Activated T-helper 1 cell treated with anti-CD3 and anti-CD28 coated beads, Interleukin-12 subunit alpha, Interleukin-12 subunit beta, Interleukin-2, Interleukin-4 antibody, amounts not matched to agents 30 ng/mL and 10 ng/mL and 1 ng/mL, durations not matched to agents 14 hours and 24 hours and 36 hours (primary cell): ENCODE measurements at places on chromosomes 6 and 20. TPM values are rescaled to one million over a fixed set of nuclear protein-coding genes. Genes with fewer than 3 reads are reported as not detected.
A peak's percentile ranks its signal among the peaks of the same experiment; 100 is the strongest.

Gene PSORS1C1
- 0.26 TPM in 1 of 2 replicates, not detected in the other for total RNA-seq

- no peak for DNase-seq
- no peaks in the 10 kb centered on the region for H3K36me3 ChIP-seq
- no peaks in the 10 kb centered on the region for H3K27me3 ChIP-seq
- H3K4me1 ChIP-seq = no peaks in the 10 kb centered on the region
- H3K27ac ChIP-seq = no peak overlapping the region
These were observed 65.9 kb downstream of the KLHL32 start for GRCh38 chr6:96990462-96990861.

GRCh38 chr6:15132167-15132566, 113.7 kb upstream of the JARID2 start:
- peaks cover 51% of the 10 kb centered on the region for H3K4me1 ChIP-seq
- H3K27ac ChIP-seq = peak overlapping the region; percentile 79
- no peak for DNase-seq
- H3K36me3 ChIP-seq = no peaks in the 10 kb centered on the region

DNA sequence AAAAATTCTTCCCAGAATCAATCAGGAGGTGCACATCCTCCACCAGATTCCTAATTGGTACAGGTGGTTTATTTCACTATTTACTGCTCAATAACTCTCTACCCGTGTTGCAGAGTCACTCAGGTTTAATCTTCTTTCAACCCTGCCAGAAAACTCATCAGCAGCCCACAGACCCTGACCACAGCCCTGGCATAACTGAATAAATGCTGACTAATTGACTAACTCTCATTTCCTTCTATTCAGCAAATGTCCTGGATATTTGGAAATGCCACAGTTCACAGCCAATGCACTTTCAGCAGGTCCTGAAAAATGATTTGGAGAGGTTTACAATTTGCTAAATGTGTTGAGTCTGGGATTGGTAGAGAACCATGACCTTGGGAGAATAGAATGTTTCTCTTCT, 62.3 kb downstream of the TRMT6 start:
- DNase-seq = no peak
- peaks cover 2% of the 10 kb centered on the region for H3K27me3 ChIP-seq
- H3K4me1 ChIP-seq = no peaks in the 10 kb centered on the region
- no peaks in the 10 kb centered on the region for H3K36me3 ChIP-seq
- no peak overlapping the region for H3K27ac ChIP-seq

DNA sequence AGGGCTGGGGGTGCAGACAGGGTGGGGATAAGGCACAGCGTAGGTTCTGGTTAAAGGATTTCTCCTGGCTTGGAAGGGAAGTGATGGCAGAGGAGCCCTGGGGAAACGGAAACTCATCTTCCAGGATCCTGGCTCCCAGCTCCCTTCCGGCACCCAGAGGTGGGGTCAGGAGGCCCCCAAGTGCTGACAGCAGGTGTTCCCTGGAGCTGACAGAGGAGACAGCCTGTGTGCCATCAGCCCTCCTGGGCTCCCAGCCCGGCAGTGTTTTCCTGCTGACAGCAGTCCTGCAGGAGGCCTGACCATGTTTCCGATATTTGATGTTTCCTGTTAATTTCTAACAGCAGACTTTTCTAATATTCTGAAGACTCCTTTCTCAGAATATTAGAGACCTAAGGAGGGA, 277.3 kb downstream of the TAF4 start:
- H3K27ac ChIP-seq = no peak overlapping the region
- no peaks in the 10 kb centered on the region for H3K36me3 ChIP-seq
- H3K4me3 ChIP-seq = no peak overlapping the region
- no peaks in the 10 kb centered on the region for H3K4me1 ChIP-seq

GRCh38 chr6:100078509-100078908, 84.5 kb upstream of the MCHR2 start:
- H3K4me3 ChIP-seq = no peak overlapping the region
- no peaks in the 10 kb centered on the region for H3K4me1 ChIP-seq
- no peak for DNase-seq
- no peaks in the 10 kb centered on the region for H3K27me3 ChIP-seq
- H3K27ac ChIP-seq = no peak overlapping the region
- H3K36me3 ChIP-seq = no peaks in the 10 kb centered on the region

- no peaks in the 10 kb centered on the region for H3K4me1 ChIP-seq
- no peak for DNase-seq
- H3K27ac ChIP-seq = no peak overlapping the region
- H3K4me3 ChIP-seq = no peak overlapping the region
- H3K27me3 ChIP-seq = peaks cover 17% of the 10 kb centered on the region
- H3K36me3 ChIP-seq = no peaks in the 10 kb centered on the region
These were observed 58.1 kb downstream of the LAMA4 start for GRCh38 chr6:112196306-112196705.

DNA sequence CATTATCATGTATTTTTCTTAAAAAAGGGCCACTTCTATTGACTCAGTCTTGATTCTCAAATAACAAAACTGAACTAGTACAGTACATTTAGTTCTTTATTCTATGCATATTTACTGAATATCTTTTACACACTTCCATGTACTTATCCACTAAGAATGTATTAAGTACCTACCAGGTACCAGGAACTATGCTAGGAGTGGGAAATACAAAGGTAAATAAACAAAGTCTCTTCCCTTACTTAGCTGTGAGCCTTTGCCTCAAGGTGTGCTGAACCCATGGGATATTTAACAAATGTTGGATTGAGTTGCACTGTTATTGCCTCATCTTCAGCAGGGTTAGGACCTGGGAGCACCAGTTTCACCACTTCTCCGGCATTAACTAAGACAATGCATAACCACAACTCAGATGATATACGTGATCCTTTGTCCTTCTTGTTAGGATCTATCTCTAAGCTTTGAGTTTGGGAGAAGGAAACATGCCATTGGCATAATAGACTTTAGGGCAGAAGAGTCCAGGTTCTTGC, 533.9 kb downstream of the TFAP2B start:
- DNase-seq = no peak
- H3K36me3 ChIP-seq = no peaks in the 10 kb centered on the region
- H3K4me1 ChIP-seq = no peaks in the 10 kb centered on the region
- H3K27me3 ChIP-seq = no peaks in the 10 kb centered on the region
- H3K27ac ChIP-seq = no peak overlapping the region
